ENCODE measurements at places on chromosomes 5 and 9. TPM values are rescaled to one million over a fixed set of nuclear protein-coding genes. Genes with fewer than 3 reads are reported as not detected.

- no peaks in the 10 kb centered on the region for H3K27me3 ChIP-seq
- no peak for DNase-seq
- H3K4me3 ChIP-seq, result no peak overlapping the region
- no peaks in the 10 kb centered on the region for H3K4me1 ChIP-seq
- H3K36me3 ChIP-seq, result no peaks in the 10 kb centered on the region
These were observed 46.8 kb upstream of the RNU6ATAC start for GRCh38 chr9:134210908-134211810.

Gene NCBP1
- 44.2 TPM for total RNA-seq

DNA sequence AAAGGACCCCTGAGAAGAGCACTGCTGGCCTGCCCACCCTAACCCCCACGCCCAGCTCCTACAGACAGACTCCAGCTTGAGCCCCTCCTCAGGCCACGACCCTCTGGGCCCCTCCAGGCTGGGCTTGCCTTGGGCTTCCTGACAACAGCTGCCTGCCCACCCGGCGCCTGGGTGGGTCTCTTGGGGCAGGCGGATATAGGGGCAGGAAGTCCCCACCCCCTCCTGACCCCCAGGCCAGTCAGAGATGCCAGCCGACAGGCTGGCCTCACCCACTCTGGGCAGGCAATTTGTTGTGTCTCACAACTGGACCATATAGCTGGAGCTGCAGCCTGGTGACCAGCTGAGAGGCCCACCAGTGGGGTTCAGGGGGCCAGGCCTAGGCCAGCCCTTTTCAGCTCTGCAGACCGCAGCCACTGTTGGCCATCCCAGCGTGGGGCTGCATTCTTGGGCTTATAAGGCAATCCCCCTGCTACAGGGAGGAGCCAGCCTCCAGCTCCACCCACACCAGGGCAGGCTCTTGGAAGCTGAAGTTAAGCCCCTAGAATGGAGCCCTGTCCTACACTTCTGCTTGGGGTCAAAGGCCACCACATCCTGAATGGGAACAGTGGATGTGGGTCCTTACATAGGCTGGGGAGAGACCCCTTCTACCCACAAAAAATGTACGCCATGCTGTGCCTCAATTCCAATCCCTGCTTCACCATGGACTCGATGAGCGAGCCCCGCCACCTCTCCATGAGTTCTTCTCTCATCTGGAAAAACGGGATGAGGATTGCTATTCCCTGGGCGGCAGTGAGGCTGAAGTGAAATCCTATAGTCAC is 2.0 kb downstream of the PDLIM7 start:
- DNase-seq, result no peak
- H3K4me1 ChIP-seq, result peaks cover 23% of the 10 kb centered on the region
- peaks cover 18% of the 10 kb centered on the region for H3K27me3 ChIP-seq
- peak overlapping the region; percentile 78 for H3K4me3 ChIP-seq
- H3K27ac ChIP-seq, result no peak overlapping the region

- no peak overlapping the region for H3K27ac ChIP-seq
These were observed 253.8 kb downstream of the ENC1 start for GRCh38 chr5:74386571-74387334.

Gene SLC36A3
- total RNA-seq, result not detected

Gene ADAMTS19
- total RNA-seq, result not detected

DNA sequence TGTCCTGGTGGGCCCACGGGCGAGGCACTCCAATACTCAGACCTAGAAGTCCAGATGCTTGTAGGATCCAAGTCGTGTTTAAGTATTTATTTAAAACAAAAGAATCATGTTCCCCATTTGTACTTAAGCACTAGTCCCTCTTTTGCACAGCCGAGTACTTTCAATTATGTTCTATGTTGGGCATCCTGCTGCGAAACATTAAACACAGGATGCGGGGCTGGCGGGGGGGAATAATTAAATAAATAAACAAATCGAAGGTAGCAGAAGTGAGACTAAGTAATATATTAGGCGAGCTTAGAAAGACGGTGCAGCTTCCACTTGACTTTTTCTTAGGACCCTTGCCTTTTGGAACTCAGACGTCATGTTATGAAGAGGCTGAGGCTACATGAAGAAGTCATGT is 1129.2 kb upstream of the ACO1 start:
- H3K27me3 ChIP-seq, result no peaks in the 10 kb centered on the region
- H3K36me3 ChIP-seq, result no peaks in the 10 kb centered on the region
- DNase-seq, result no peak
- H3K4me1 ChIP-seq, result no peaks in the 10 kb centered on the region

DNA sequence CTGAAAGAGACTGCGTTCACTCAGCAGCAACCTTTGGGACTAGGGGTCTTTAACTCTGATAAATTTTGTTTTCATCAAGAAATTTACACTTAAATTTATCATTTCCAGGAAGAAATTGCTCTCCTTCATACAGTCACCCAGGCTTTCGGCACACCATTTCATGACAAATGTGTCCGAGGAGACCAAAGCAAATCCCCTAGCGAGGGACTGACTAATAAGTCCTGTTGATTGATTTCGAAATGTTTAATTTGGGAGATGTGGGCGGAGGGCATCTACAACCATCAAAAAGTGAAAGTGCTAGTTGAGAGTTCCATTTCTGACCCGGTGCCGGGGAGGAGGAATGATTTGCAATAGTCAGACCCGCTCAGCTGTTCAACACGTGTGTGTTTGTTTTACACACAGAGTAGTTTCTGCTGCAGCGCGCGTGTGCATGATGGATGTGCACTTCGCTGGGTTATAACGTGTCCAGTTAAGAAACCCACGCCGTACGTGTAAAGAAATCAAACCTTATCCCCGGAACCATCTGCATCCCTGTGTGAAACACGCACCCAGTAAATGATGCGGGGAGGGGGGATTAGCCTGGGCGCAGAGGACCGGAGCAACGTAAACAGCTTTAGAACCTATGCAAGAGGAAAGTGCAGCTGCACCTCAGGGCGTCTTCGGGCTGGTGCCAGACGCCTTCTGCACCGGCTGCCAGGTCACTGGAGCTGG is 845 bp upstream of the NR4A3 start:
- peaks cover 3% of the 10 kb centered on the region for H3K27me3 ChIP-seq
- peak overlapping the region; percentile 100 for H3K4me3 ChIP-seq
- peaks cover 40% of the 10 kb centered on the region for H3K4me1 ChIP-seq
- DNase-seq, result peak; percentile 48
- H3K27ac ChIP-seq, result peak overlapping the region; percentile 98

Measured in activated T-helper 2 cell treated with anti-CD3 and anti-CD28 coated beads, Interferon-gamma antibody, Interleukin-2, Interleukin-4, amounts not matched to agents 10 μg/mL and 5 μg/mL and 100 μg/mL, durations not matched to agents 14 hours and 24 hours and 36 hours (primary cell).